Left ventricle myocardium inferior (tissue), 1 donor: ENCODE measurements at places on chromosomes 7 and 10.
A peak's percentile ranks its signal among the peaks of the same experiment; 100 is the strongest.

- no peak for DNase-seq
Measured at GRCh38 chr7:3924277-3924676, 623.2 kb downstream of the SDK1 start.

GRCh38 chr10:8998751-8999150 is 944.3 kb downstream of the GATA3 start:
- no peak for DNase-seq

DNA sequence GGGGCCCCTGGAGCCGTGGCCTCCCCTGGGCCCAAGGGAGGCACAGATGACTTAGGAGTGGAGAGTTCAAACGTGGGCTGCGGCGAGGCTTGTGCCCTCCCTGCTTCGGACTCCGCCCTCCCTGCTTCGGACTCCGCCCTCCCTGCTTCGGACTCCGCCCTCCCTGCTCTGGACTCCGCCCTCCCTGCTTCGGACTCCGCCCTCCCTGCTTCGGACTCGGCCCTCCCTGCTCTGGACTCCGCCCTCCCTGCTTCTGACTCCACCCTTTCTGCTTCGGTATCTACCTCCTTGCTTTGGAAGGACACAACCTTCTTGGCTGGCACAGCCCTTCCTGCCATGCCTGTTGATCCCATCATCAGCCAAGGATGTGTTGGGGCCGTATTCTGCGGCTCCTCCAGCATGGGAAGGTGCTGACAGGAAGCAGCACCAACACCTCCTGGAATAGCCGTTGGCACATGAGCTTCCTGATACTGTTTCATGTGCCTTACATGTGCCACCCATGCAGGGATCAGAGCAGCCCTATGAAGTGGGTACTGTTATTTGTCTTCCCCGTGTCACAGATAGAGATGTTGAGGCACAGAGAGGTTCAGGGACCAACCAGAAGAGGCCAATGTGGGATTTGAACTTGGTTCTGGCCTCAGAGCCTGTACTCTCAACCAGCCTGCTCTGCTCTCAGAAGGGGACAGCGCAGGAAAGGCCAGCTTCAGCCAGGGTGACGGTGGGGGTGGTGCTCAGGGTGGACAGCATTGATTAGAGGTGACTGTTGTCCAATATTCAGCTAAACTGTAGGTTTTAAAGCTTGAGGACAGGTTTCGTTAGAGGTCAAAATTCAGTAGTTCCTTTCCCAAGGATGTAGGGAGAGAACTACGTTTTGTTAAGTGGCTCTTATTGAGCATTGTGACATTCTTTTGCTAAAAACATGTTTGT is 114.5 kb downstream of the NKX6-2 start:
- peak; percentile 33 for DNase-seq

DNA sequence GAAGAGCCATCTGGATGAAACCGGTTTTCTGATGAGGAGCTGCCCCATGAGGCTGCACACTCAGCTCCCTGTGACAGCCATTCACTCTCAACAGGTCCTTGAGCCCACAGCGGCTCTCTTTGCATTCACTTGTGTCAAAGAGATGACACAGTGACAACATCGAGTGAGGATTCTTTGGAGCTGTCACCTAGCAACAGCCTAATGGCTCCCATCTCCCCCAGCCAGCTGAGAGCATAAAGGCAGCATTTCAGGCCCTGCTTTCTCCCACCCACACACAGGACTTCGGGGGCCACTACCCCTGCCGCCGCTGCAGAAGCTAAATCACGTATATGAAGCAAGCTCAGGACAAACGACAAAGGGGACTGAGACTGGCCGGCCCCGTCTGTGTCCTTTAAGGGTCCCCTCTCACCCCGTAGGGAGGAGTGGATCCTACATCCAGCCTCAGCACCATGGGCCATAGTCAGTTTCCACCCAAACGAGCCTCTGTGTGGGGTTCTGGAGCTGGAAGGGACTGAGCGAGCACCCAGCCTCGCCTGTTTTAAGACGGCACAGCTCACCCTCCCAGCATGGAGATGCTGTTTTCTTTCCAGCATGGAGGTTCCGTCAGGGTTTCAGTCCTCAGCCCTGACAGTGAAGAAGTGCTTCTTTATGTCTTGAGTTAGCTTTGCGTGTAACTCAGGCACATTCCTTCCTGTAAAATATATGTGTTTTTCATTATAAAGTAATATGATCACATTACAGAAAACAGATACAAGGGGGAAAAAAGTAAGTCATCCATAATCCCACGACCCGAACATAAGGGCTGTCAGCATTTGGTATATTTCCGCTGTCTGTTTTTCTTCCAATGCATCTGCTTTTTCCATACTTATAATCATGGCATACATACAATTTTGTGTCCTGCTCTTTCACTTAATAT is 4.9 kb downstream of the CPA4 start:
- DNase-seq: no peak

- no peak for DNase-seq
Measured at GRCh38 chr10:7133278-7133677, 277.6 kb downstream of the SFMBT2 start.

DNA sequence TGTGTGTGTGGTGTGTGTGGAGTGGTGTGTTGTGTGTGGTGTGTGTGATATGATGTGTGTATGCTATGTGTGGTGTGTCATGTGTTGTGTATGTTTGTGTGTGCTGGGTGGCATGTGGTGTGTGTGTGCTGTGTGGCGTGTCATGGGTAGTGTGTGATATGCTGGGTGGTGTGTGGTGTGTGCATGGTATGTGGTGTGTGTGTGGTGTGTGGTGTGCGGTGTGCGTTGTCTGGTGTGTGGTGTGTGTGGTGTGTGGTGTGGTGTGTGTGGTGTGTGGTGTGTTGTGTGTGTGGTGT is 37.5 kb upstream of the DNAJB6 start:
- no peak for DNase-seq

DNA sequence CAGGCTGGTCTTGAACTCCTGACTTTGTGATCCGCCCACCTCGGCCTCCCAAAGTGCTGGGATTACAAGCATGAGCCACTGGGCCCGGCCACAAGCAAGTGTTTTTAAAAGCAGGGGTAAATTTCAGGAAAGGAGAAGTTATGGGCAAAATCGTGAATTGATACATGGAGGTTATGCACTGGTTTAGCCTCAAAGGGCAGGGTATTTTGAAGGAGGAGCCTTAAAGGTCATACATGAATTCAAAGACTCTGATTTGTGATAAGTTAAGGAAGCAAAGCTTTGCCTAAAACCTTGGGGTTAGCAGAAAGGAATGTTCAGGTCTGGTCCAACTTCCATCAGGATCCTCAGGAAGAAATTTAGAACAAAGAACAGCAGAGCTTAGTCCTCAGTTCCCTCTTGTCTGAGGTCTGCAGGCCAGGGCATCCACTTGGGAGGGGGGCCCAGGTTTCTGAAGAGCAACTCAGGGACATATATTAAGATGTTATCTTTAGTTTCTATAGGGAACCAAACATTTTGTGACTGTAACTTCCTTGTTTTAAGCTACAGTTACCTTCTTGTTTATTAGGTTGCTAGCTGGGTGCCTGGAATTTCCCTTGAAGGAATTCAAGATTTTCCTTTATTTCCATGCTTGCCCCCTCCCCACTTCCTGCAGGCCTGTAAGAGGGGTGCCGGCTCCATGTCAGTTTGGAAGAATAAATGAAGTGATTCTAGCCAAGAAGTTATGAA is 2.8 kb upstream of the REPIN1 start:
- DNase-seq: no peak

DNA sequence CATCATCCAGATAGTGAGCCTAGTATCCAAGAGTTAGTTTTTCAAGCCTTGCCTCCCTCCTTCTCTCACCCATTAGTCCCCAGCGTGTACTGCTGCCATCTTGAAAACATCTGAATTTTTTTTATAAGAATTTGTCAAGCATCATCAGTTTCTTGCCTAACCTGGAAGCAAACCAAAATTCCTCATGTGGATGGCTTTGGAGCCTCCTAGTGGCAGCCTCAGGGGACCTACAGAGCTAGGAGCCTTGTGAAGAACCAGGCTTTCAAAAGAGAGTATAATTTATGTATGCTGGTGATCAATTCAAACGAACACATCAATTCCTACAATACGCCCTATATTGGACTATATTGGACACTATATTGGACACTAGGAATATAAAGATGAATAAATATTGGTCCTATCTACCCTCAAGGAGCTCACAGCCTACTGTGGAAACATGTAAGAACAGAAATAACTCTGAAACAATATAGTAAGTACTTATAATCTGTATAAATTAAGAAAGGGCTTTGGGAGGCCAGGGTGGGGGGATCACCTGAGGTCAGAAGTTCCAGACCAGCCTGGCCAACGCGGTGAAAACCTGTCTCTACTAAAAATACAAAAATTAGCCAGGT is 63.4 kb downstream of the HPSE2 start:
- no peak for DNase-seq

DNA sequence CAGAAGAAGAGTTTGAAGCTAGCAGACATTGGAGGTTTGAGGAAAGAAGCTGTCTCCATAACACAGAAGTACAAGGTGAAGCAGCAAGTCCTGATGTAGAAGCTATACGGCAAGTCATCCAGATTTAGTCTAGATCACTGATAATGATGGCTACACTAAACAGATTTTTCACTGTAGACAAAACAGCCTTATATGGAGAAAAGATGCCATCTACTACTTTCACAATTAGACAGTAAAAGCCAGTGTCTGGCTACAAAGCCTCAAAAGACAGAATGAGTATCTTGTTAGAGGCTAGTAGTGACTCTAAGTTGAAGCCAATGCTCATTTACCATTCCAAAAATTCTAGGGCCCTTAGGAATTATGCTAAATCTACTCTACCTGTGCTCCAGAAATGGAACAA is 85.1 kb downstream of the SNX13 start:
- no peak for DNase-seq

DNA sequence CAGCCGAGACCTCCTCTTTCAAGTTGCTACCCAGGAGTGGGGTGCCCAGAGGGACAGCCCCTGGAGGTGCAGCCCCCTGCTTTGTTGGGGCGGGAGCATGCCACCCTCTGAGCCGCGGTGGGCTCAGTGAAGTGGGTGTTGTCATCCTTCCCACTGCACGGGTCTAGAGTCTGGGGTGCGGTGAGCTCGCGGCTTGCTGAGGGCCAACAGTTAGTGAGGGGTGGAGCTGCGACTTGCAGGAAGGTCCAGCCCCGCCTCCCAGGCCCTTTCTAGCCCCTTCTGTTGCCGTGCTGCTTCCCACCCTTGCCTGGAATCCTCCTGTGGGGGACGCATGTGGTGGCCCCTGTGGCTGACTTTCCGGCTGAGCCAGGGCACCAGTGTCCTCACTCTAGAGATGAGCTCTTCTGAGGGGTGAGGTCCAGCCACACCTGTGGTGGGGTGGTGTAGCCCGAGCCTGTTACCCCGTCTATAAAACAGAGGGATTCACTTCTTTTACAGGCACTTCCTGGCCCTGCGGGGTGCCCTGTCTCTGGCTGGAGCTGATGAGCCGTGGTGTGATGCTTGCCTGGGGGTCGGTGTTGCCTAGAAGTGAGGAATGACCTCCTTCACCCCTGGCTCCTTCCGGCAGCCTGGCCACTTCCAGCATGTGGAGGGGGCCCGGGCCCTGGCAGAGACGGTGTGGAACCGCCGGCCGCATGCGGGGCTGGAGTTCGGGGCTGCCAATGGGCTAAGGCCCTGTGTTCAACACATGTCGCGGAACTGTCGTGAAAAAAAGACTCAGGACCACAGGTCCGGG is 127.9 kb downstream of the FAM53B start:
- no peak for DNase-seq

GRCh38 chr10:106284802-106285587 is 879.5 kb downstream of the SORCS1 start:
- DNase-seq: no peak

- no peak for DNase-seq
Measured at GRCh38 chr7:49486974-49487829, 286.2 kb upstream of the VWC2 start.

DNA sequence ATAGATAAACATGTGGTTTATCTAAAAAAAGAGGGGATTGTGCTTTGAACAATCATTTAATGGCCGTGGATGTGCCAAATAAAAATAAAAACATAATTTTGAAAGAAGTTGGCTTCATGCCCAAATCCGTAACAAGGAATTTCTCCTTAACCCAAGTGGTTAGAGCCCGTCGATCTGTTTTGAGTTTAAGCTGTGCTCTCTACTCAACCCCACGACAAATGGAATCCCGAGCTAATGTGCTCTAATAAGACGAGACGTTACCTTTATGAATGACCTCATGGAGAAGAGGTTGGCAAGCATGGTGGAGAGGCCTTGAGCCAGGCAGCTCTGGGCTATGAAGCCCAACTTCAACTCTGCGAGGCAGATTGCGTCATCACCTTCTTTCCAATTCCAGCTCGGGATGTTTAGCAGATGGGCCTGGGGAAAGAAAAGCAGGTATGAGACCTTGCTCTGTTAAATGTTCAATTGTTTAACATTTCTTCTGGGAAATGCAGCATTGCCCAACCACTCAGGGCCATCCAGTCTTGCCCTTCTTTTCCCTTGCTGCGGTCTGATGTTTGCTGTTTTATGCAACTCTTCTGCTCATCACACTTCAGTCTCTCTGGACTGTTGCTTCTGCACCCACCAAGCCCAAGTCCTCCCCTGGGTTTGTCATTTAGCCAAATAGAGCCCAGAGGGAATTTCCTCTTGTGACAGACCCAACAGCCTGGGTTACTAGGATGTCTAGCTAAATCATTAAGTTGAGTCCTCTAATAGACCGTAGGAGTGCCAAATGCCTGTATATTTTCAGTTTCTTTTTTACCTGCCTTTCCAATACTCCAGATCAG is 564.6 kb downstream of the KCNMA1 start:
- DNase-seq: peak; percentile 45

DNA sequence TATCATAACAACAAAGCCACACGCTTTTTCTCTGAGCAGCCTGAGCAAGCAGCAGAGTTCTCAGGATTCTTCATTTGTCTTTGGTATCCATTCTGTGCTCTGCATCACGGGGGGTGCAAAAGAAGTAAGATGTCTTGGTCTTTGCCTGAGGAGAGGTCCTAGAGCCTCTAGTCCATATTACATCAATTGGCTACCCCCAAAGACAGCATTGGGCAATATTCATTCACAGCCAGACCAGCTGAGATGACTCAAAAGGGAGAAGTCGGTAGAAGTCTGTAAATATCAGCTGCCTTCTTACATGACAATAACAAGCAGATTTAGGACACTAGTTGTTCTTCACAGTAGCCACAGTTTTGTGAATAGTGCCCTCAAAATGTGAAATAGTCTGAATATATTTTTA is 66.6 kb downstream of the FZD1 start:
- no peak for DNase-seq

DNA sequence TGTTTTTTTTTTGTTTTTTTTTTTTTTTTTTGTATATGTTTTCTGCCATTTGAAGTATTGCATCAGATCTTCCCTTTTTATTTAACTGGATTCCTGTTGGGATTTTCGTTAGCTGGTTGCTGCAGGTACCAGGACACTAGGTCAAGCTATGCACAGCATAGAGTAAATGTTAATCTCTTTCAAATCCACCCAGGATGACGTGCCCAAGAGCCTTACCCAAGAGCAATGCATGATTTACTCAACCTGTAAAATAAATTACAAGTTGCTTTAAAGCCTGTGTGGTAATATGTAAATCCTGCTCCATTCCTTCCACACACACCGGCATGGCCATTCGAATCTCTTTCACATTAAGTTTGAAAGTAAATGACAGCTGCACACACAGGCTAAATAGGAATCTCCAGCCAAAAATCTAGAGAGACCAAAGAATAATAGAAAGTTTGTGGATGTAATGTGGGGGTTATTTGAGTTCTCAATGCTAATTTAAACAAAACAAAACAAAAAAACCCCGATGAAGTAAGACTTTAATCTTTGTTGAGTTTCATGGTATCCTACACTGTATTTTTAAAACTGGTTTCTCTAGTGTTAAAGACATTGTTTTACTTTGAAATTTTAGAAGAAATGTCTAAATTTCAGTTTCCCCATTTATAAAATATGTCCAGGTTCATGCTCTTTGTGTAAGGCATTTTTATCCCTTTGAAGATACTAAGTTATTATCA is 167.9 kb downstream of the FRMD4A start:
- no peak for DNase-seq
